ENCODE measurements at places on chromosomes 6 and 20.

GRCh38 chr6:141029908-141030307 is 1102.8 kb upstream of the GJE1 start:
- no peak for DNase-seq

DNA sequence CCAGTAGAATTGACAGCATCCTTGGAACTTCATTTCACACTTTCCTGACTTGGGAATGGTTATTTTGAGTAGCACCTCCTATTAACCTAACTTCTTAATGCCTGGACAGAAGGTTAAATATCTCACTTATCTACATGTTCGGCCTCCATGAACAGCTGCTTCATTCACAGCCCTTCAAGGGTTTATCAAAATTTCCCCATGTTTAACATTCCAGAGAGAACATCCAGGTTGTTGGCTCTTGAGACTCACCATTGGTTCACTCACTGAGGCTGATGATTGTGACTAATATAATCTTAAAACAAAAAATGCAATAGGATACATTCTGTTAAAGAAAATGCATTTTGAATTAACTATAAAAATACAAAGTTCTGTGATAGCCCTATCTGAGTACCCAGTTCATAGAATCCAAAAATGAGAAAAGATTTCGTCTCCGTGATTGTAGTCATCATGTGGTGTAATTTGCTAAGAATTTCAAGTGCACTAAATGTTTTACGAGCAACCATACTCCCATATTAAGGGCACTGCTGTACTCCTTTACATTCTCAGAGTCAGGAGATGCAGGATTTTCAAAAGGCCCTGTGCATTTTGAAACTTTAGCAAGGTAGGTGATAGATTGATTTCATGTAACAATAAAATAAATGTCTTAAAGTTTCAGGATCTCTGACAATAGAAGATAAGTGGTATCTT is 260.6 kb upstream of the TAB2 start:
- no peak for DNase-seq

DNA sequence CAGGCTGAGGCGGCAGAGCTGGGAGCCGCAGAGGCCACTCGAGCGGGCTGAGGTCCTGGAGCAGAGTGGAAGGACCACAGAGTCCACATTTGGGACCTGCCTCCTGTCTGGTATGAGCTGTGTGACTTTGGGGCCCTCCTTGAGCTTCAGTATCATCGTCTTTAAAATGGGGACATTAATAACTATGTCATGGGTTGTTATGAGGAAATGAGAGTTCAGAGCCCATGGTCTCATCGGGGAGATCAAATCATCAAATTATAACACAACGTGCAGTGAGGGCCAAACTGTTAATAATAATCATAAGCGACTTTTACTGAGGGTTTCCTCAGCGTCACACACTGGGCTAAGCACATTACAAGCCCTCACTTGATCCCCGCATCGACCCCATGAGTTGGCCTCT is 49.9 kb upstream of the CCDC167 start:
- DNase-seq = no peak

GRCh38 chr20:402496-402885 is 5.6 kb upstream of the RBCK1 start:
- no peak for DNase-seq
